ENCODE measurements at places on chromosomes 12 and 14.
A peak's percentile ranks its signal among the peaks of the same experiment; 100 is the strongest.

GRCh38 chr12:108884116-108885012 is 4.5 kb downstream of the DAO start:
- DNase-seq: peak; percentile 53

GRCh38 chr12:128047266-128048060 is 219.5 kb upstream of the TMEM132C start:
- no peak for DNase-seq

GRCh38 chr12:102300824-102301461 is 103.3 kb upstream of the PMCH start:
- DNase-seq: no peak

DNA sequence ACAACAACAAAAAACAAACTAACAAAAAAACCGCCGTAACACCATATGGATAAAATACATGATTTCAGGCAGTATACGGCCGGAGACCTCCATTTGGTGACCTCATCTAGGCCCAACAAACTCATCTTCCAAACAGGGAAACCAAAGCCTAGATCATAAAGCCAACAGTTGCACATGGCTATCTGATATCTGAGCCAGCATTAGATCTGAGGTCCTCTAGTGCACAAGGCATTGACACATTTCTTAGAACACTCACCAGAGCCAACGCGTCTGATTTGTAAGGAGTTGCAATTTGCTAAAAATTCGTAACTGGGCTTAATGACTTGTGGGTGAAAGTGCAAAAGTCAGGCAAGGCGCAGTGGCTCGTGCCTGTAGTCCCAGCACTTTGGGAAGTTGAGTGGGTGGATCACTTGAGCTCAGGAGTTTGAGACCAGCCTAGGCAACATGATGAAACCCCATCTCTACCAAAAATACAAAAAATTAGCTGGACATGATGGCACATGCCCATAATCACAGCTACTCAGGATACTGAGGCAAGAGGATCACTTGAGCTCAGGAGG is 42.0 kb upstream of the NUDT4 start:
- DNase-seq: no peak

DNA sequence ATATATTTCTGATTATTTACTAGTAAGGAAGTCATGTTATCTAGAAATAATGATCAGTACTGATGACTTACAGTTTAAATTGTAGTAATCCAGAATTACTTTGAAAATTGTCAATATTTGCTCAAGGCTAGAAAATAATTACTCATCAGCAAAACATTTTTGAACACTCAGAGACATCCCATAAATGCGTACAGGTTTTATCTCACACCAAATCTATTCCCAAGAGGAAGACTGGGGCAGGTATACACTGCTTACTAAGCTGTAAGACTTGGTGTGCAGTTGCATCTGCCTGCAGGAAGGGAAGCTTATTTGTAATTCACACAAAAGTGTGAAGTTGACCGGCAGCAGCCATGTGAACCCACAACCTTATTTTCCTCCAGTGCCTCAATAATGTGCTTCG is 146.4 kb downstream of the CCER1 start:
- no peak for DNase-seq

DNA sequence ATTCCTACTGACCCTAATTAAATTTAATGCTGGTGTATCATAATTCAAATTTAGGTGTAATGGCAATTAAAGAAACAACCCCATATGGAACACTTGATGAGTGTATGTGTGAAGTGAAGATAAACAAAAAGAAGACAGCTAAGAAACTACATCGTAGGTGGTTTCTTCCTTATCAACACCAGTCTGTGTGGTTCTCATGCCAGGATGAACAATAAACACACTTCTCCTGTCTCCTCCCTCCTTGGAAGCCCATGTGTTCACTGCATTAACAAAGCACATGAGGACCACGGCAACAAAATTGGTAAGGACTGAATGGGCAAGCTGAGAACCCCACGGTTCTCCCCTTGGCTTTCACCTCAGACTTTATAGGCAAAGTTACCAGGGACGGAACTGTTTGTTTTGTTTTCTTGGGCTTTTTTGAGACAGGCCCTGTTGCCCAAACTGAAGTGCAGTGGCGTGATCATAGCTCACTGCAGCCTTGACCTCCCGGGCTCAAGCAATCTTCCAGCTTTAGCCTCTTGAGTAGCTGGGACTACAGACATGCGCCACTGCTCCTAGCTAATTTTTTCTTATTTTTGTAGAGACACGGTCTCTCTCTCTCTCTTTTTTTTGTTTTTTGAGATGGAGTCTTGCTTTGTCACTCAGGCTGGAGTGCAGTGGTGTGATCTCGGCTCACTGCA is 71.0 kb downstream of the TRAFD1 start:
- DNase-seq: no peak

GRCh38 chr12:1857821-1858220 is 37.5 kb downstream of the LRTM2 start:
- DNase-seq: no peak

DNA sequence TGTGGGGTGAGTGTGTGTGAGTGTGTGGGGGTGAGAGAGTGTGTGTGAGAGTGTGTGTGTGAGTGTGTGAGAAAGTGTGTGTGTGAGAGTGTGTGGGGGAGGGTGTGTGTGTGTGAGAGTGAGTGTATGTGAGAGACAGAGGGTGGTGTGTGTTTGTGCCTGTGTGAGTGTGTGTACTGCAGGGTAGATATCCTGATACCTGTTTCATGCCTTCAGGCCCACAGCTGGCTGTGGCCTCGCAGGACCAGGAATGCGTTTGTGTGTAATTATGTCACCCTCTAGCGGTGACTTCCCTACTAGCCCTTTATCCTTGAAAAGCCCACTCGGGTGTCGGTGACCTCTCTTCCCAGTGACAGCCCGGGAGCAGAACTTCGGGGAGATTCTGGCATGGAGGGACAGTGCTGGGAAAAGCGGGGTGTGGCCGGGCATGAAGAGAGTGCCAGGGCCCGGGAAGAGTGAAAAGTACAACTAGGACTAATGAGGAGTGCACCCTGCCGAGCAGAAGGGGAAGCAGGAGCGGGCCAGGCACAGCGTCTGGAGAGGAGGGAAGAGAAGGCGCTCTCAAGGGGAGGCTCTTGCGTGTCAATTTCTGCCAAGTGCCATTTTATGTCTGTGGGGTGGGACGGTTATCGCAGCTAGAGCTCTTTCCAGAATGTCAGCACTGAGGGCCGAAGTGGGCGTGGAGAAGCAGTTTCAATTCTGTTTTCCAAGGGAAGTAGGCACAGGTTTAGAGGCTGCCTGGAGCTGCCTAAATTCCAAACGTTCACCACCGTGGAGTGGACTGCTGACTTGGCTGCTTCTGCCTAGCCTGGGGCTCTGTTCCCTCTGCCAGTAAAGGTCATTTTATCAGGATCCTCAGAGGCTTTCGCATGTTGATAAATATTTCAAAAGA is 11.0 kb upstream of the FBXL14 start:
- no peak for DNase-seq

All from activated CD4-positive, alpha-beta T cell treated with anti-CD3 and anti-CD28 coated beads for 24 hours (primary cell).